ENCODE measurements at places on chromosomes 2 and 18.

DNA sequence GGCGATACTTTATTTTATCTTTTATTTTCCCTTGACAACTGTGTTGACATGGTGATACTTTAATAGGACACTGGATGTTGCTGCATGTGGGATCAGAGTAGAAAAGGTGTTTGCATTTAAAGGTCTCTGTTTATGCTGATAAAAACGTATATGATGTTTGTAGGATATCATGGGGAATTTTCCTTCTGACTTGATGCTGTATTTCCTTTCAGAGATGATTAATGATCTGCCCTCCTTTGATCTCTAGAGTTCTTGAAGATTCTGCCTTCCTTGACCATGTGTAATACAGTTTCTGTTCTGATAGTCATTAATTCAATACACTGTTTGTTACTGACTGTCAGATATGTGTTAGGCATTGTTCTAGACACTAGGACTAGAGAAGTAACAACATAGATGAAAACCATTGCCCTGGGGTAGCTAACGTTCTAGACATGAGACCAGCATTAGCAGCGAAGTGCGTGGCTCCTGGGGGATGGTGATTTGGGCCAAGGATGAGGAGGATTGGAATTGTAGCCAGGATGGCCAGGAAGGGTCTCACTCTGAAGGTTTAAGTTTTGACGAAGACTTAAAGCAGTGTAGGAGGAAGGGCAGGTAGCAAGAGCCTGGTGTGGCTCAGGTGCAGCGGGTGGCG, 2.8 kb downstream of the ATG4B start:
- no peak for DNase-seq

- DNase-seq = no peak
These were observed 166.9 kb downstream of the ETAA1 start for GRCh38 chr2:67564076-67564475.

DNA sequence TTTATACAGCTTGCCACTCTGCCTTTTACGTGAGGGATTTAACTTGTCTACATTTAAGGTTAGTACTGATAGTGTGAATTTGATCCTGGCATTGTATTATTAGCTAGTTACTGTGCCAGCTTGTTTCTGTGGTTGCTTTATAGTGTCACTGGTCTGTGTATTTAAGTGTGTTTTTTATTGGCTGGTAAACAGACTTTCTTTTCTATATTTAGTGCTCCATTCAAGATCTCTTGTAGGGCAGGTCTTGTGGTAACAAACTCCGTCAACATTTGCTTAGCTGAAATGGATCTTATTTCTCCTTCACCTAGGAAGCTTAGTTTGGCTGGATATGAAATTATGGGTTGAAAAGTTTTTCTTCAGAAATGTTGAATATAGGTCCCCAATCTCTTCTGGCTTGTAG, 1971.0 kb upstream of the LRRTM1 start:
- no peak for DNase-seq

- no peak for DNase-seq
These were observed 67.1 kb downstream of the MAIP1 start for GRCh38 chr2:200022511-200022910.

DNA sequence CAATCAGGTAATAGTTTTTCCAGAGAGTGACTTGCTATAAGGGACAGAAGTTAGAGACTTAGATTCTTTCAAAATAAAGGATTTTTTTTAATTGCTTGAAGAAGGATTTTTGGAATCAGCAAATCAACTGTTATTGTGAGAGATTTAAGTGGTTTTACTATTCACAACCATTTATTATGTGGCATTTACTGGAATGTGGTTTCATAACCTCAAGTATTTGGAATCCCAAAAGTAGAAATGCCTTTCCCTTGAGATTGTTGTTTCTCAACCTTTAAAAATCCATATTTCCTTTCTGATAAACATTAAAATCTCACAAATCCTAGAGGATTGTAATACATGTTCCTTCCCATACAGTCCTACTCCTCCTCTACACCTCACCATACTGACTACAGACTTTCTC, 5.0 kb downstream of the TANK start:
- DNase-seq = no peak
